Suprapubic skin (tissue), 4 donors: ENCODE measurements at places on chromosomes 16 and 17.

DNA sequence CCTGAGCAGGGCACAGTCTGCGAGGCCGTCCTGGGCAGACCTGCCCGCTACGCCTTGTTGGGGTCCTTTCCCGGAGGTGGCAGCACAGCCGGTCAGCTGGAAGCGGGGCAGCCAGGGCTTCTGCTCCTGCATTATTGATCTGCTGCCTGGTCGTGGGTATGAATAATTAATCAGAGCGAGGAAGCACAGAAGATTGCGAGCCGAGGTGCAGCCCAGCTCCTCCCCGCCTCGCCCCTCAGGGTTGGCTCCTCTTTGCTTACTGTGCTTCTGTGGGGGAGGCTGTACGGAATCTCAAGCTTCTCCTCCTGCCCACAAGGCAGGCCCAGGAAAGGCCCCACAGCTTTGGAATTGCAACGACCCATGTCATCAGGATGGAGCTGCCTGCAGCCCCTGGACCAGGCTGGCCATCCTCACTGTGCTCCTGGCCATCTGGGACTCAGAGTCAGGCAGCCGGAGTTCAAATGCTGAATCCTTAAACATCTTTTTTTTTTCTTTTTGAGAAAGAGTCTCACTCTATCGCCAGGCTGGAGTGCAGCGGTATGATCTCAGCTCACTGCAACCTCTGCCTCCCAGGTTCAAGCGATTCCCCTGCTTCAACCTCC is 25.6 kb downstream of the TRARG1 start:
- no peak for DNase-seq
- no peak overlapping the region for H3K27ac ChIP-seq
- H3K36me3 ChIP-seq = no peaks in the 10 kb centered on the region

DNA sequence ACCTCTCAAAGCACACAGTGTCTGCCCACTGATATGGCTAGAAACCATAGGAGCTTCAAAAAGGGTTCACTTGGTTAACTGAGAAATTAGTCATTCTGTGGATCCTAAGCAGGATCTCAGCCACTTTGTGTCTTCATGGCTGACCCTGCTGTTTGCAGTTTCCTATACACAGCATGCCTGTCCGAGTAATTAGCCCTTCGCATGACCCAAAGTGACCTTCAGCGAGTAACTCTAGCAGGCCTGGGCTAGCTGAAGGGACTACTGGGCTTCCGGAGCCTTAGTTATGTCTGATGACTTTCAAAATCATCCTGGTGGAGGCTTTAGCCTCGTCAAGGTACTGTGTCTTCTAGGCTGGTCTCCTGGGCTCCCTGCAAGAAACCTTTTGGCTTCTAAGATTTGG is 28.9 kb upstream of the FBXW10B start:
- peaks cover 64% of the 10 kb centered on the region for H3K4me1 ChIP-seq
- no peaks in the 10 kb centered on the region for H3K36me3 ChIP-seq
- DNase-seq = no peak
- no peak overlapping the region for H3K4me3 ChIP-seq
- H3K27me3 ChIP-seq = no peaks in the 10 kb centered on the region
- peak overlapping the region; percentile 68 for H3K27ac ChIP-seq

DNA sequence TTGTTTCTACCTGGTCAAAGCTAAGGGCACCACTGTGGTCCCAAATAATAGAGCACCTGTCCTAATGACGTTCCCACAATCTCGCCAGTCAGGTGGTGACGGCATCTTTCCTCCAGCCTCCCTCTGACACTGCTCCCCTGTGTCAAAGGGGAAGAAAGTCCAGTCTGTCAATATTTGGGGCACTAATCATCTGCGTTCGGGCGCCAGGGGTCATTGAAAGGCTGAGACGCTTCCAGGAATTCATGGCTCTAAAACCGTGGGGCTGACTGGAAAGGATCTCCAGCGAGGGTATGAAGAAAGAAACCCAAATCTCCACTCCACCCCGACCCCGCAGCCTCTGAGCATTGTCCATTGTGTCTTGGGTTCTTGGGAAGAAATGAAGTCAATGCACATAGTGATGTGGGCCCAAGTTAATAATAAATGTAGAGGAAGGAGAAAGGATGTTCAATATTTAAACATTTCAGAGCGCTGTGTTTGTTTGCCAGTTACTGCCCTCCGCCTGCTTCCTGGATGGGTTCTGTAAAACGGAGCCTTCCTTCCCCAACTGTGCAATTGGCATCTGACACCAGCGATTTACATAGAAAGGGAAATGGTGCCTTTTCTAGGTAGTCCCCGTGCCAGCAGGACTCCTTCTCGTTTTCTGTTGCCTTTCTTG is 103.2 kb downstream of the SOCS1 start:
- H3K4me3 ChIP-seq = no peak overlapping the region
- DNase-seq = no peak

- H3K4me1 ChIP-seq = no peaks in the 10 kb centered on the region
- no peak overlapping the region for H3K4me3 ChIP-seq
- no peak for DNase-seq
- H3K36me3 ChIP-seq = no peaks in the 10 kb centered on the region
- H3K27me3 ChIP-seq = peaks cover 3% of the 10 kb centered on the region
Observed at GRCh38 chr17:10415161-10415560, 6.6 kb downstream of the MYH8 start.

DNA sequence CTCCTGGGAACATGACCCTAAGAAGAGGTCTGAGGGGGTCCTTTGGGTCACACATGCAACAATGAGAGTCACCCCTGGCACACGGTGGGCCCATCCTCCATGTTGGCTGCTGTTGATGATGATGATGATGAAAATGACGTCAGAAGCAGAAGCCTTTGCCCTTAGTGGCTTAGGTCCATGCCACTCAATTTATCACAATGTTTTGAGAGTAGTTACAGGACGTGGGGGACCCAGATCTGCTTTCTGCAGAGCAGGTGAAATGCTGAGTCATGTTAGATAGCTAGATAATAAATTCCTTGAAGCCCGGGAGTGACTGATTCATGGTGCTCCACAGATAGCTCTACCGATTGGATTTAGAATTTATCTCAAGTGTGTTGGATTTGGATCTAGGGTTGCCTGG is 53.9 kb downstream of the VPS35L start:
- no peak for DNase-seq
- peaks cover 62% of the 10 kb centered on the region for H3K36me3 ChIP-seq
- no peaks in the 10 kb centered on the region for H3K27me3 ChIP-seq
- H3K4me1 ChIP-seq = no peaks in the 10 kb centered on the region
- no peak overlapping the region for H3K27ac ChIP-seq
- no peak overlapping the region for H3K4me3 ChIP-seq
